HCEC 1CT (cell line): ENCODE measurements at places on chromosomes 2 and 18.

- DNase-seq = no peak
Observed at GRCh38 chr18:8254654-8255053, 354.6 kb upstream of the RAB12 start.

DNA sequence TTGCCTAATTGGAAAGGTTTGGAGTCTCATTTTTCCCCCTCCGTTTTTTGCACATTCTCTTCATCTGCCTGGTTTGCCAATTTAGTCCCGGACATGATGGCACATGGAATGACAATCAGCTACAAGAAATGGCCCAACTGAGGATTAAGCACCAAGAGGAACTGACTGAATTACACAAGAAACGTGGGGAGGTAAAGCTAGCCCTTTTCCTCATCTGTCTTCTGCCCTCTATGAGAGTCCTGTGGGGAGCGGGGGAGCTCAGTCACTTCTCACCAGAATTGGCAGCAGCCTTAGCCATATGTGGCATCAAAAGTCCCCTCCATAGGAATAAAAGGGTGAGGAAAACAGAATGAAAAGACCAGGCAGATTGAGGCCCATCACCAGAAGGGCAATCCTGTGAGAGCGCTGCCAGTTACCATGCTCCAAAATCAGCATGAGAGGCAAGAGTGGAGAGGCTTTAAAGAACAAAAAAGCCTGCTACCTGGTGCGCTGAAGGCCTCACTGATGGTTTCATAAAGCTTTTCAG lies 11.6 kb downstream of the ATG16L1 start:
- DNase-seq = no peak

GRCh38 chr2:225010804-225011203 lies 31.5 kb downstream of the DOCK10 start:
- DNase-seq = peak; percentile 91

- peak; percentile 64 for DNase-seq
Observed at GRCh38 chr18:48446582-48447225, 37.5 kb upstream of the ZBTB7C start.
